Glutamatergic neuron (in vitro differentiated cells): ENCODE measurements at places on chromosomes 7 and 10. TPM values are rescaled to one million over a fixed set of nuclear protein-coding genes. Genes with fewer than 3 reads are reported as not detected.
A peak's percentile ranks its signal among the peaks of the same experiment; 100 is the strongest.

- H3K4me1 ChIP-seq = no peaks in the 10 kb centered on the region
- no peak overlapping the region for H3K4me3 ChIP-seq
- no peak overlapping the region for H3K27ac ChIP-seq
- peaks cover 3% of the 10 kb centered on the region for H3K27me3 ChIP-seq
- no peak for DNase-seq
Observed at GRCh38 chr10:943334-944033, 12.0 kb upstream of the LARP4B start.

- H3K27ac ChIP-seq = no peak overlapping the region
- H3K27me3 ChIP-seq = peaks cover 4% of the 10 kb centered on the region
- peaks cover 2% of the 10 kb centered on the region for H3K4me1 ChIP-seq
- DNase-seq = no peak
Observed at GRCh38 chr10:70564901-70565351, 37.6 kb downstream of the PRF1 start.

GRCh38 chr7:48875045-48875916 lies 49.1 kb upstream of the CDC14C start:
- H3K4me1 ChIP-seq = no peaks in the 10 kb centered on the region
- no peaks in the 10 kb centered on the region for H3K36me3 ChIP-seq
- no peak overlapping the region for H3K4me3 ChIP-seq

- H3K36me3 ChIP-seq = no peaks in the 10 kb centered on the region
- H3K27ac ChIP-seq = no peak overlapping the region
- peaks cover 4% of the 10 kb centered on the region for H3K27me3 ChIP-seq
- no peak overlapping the region for H3K4me3 ChIP-seq
- peaks cover 25% of the 10 kb centered on the region for H3K4me1 ChIP-seq
Observed at GRCh38 chr7:29459589-29459988, 104.0 kb upstream of the PRR15 start.

- peaks cover 25% of the 10 kb centered on the region for H3K27me3 ChIP-seq
- no peaks in the 10 kb centered on the region for H3K36me3 ChIP-seq
- peak overlapping the region; percentile 22 for H3K27ac ChIP-seq
- H3K4me1 ChIP-seq = peaks cover 10% of the 10 kb centered on the region
Observed at GRCh38 chr7:5420881-5421713, 2.5 kb downstream of the TNRC18 start.

GRCh38 chr7:155497149-155497901 lies 39.4 kb downstream of the EN2 start:
- no peak overlapping the region for H3K27ac ChIP-seq
- DNase-seq = no peak
- no peaks in the 10 kb centered on the region for H3K36me3 ChIP-seq
- no peaks in the 10 kb centered on the region for H3K4me1 ChIP-seq

DNA sequence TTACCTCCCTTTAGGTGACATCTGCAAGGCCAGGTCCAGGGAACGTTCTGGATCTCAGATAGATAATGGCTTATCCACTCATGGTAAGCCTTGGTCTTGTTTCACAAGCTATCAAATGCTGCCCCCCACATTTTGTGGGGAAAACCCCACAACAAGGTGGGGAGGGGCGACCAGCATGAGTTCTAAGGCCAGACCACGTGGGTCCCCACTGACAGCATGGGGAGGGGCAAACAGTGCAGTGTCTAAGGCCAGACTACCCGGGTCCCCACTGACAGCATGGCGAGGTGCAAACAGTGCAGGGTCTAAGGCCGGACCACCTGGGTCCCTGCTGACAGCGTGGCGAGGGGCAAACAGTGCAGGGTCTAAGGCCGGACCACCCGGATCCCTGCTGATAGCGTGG lies 102.8 kb downstream of the DIP2C start:
- H3K27me3 ChIP-seq = peaks cover 6% of the 10 kb centered on the region
- DNase-seq = no peak
- H3K4me3 ChIP-seq = no peak overlapping the region
- peaks cover 43% of the 10 kb centered on the region for H3K4me1 ChIP-seq
- H3K36me3 ChIP-seq = peaks cover 4% of the 10 kb centered on the region

- no peak for DNase-seq
- H3K4me1 ChIP-seq = no peaks in the 10 kb centered on the region
- no peaks in the 10 kb centered on the region for H3K27me3 ChIP-seq
- no peaks in the 10 kb centered on the region for H3K36me3 ChIP-seq
- H3K4me3 ChIP-seq = no peak overlapping the region
Observed at GRCh38 chr7:49714182-49714581, 59.3 kb upstream of the VWC2 start.

DNA sequence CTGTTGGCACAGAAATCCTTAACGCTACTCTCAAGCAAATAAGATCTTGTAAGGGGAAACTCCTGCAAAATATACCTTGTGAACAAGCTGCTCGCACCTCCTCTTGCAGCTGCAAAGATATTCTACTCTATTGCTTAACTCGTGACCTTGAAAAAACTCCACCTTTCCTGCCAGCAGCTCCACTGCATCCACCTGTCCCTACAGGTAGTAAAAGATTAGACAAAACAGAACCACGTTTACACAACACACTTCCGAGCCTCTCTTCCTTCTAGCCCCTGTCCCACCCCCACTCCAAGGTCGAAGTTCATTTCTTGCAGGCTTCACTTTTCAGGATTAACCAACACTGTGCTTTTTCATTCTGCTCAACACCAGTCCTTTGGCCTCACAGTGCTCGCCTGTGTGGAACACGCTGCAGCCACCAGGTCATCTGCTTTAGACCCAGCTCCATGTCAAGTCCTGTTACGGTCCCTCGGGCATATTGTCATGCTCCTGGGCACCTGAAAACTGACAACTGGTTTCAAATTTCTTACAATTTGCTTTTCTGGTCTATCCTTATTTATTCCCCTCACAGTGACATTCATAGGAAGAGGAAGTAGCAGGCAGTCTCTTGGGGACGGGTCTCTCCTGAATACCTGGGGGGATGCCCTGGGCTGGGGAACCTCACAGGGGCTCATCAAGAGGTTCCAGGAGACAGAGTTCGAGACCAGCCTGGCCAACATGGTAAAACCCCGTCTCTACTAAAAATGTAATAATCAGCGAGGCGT lies 165.8 kb upstream of the KLF14 start:
- H3K4me3 ChIP-seq = no peak overlapping the region
- no peak overlapping the region for H3K27ac ChIP-seq
- peaks cover 7% of the 10 kb centered on the region for H3K36me3 ChIP-seq
- H3K27me3 ChIP-seq = peaks cover 6% of the 10 kb centered on the region

DNA sequence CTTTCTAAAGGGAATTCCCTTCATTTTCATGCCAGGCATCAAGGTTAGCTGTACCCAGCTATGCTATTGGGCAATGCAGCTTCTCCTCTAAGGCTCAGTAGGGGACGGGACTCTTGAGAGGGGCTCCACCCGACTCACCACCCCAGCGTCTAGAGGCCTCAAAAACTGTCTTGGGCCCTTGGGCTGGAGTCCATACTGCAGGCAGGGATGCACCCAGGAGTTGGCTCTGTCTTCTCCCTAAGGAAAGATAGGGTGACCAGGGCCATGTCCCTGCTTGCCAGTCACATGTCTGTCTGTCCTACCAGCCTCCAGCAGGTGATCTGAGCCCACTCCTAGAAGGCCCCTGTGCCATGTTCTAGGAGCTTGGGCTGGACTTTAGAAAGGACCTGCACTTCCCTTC lies 1.2 kb downstream of the OPN4 start:
- no peak overlapping the region for H3K4me3 ChIP-seq
- no peaks in the 10 kb centered on the region for H3K36me3 ChIP-seq
- H3K27me3 ChIP-seq = peaks cover 2% of the 10 kb centered on the region
- H3K27ac ChIP-seq = no peak overlapping the region
- no peak for DNase-seq

- peaks cover 11% of the 10 kb centered on the region for H3K27me3 ChIP-seq
- peaks cover 18% of the 10 kb centered on the region for H3K4me1 ChIP-seq
- H3K27ac ChIP-seq = no peak overlapping the region
- no peaks in the 10 kb centered on the region for H3K36me3 ChIP-seq
Observed at GRCh38 chr7:73980206-73980605, 47.8 kb upstream of the ELN start.

GRCh38 chr7:77778535-77778934 lies 19.7 kb downstream of the TMEM60 start:
- H3K36me3 ChIP-seq = no peaks in the 10 kb centered on the region
- DNase-seq = no peak
- H3K27ac ChIP-seq = no peak overlapping the region
- no peak overlapping the region for H3K4me3 ChIP-seq

DNA sequence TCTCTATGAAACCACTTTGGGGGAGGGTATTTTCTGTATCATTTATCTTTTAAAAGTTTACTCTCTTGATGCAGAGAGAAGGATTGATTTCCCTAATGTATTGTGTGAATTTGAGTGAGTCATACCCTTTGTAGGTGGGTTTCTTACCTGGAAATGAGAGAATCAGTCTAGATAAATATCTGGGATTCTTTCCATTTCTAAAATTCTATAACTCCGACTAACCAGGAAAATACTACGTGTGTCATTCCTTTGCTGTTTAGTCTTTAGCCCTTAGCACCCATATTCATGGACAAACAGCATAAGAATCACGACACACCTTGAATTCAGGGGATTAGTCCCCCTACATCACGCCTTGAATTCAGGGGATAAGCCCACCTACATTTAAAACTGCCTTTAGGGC lies 139.1 kb downstream of the GATA3 start:
- no peak overlapping the region for H3K4me3 ChIP-seq
- H3K27me3 ChIP-seq = no peaks in the 10 kb centered on the region
- H3K36me3 ChIP-seq = no peaks in the 10 kb centered on the region
- H3K27ac ChIP-seq = no peak overlapping the region
- no peak for DNase-seq
- H3K4me1 ChIP-seq = peaks cover 6% of the 10 kb centered on the region

DNA sequence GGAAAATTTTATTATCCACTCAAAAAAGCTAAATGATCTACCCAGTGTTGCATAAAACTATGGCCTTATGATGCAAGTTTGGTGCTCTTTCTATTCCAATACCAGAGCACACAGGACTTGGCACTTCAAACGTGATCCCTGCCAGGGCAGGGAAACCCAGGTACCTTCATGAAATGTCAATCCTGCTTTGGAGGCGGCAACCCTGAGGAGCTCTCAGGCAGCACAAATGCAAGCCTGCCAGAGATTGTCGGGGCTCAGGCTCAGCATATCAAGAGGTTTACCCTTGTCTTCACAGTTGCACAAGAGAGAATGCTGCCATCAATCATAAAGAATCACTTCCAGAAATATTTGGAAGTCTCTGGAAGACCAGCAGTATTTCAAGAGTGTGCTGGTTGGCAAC lies 151.5 kb downstream of the GLI3 start:
- peaks cover 2% of the 10 kb centered on the region for H3K27me3 ChIP-seq
- peaks cover 3% of the 10 kb centered on the region for H3K4me1 ChIP-seq

GRCh38 chr7:157668221-157668883 lies 331.5 kb downstream of the DNAJB6 start:
- H3K27ac ChIP-seq = no peak overlapping the region
- peaks cover 5% of the 10 kb centered on the region for H3K27me3 ChIP-seq
- H3K36me3 ChIP-seq = no peaks in the 10 kb centered on the region
- H3K4me1 ChIP-seq = peaks cover 6% of the 10 kb centered on the region
- DNase-seq = no peak

DNA sequence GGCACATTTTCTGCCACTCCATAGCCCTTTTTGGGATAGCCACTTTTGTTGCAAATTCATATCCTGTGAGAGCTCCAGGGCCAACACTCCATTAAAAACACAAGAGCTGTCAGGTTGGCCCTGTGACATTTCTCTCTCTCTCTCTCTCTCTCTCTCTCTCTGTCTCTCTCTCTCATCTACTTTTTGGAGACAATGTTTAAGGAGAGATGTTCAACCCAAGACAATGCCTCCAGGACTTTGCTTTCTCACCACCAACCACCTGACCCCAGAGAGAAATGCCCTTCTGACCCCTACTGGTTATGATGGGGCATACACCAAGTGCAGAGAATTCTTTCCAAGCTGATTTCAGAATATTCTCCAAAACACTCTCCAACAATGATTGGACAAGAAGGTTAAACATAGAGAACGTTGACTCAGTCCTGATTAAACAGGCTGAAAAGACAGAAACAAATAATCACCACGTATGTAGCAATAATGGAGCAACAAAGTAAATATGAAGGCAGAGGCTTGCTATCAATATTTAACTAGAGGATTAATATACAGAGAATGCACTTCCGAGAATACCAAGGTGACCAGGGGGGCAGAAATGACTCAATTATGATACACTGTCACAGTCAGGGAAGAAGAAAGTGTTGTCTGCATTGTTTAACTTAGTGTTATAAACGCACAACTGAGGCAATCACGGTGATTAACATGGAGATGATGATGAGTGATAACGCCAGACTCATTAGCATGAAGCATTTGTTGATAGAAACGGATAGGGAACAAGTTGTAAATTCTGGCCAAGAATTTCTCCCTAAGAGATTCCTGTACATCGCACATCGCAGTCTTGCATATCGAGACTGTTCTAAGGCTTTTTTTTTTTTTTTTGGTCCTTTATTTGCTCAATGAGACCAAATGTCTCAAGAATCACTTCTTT lies 178.5 kb downstream of the NRP1 start:
- no peak overlapping the region for H3K27ac ChIP-seq
- H3K4me1 ChIP-seq = peaks cover 21% of the 10 kb centered on the region
- no peaks in the 10 kb centered on the region for H3K36me3 ChIP-seq
- H3K27me3 ChIP-seq = peaks cover 2% of the 10 kb centered on the region
- DNase-seq = no peak

GRCh38 chr7:100342765-100343164 lies 15.2 kb upstream of the PILRB start:
- H3K27me3 ChIP-seq = no peaks in the 10 kb centered on the region
- no peak overlapping the region for H3K4me3 ChIP-seq
- no peak overlapping the region for H3K27ac ChIP-seq
- no peak for DNase-seq

- peaks cover 20% of the 10 kb centered on the region for H3K4me1 ChIP-seq
- H3K27ac ChIP-seq = no peak overlapping the region
- H3K36me3 ChIP-seq = no peaks in the 10 kb centered on the region
- no peak for DNase-seq
Observed at GRCh38 chr7:8440670-8441069, 7.3 kb downstream of the NXPH1 start.

DNA sequence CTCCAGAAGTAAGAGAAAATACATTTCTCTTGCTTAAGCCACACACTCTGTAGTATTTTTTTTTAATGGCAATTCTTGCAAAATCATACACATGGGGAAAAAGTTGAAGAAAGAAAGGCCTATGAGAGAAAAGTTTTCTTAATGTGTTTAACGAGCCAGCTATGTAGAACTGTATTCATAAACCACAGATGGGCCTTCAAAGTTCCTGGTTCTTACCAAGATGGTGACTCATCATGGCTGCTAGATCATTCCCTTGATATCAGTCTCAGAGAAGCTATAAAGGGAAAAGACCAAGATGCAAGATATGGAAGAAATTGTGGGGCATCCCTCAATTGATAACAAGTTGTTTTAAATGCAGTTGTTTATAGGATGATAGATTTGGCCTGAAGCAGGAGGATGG lies 992.7 kb upstream of the MBL2 start:
- H3K27ac ChIP-seq = no peak overlapping the region
- no peaks in the 10 kb centered on the region for H3K27me3 ChIP-seq
- no peaks in the 10 kb centered on the region for H3K4me1 ChIP-seq

- DNase-seq = no peak
- peaks cover 31% of the 10 kb centered on the region for H3K4me1 ChIP-seq
- H3K27ac ChIP-seq = peak overlapping the region; percentile 59
- peak overlapping the region; percentile 60 for H3K4me3 ChIP-seq
Observed at GRCh38 chr7:149022756-149023360, 5.4 kb downstream of the PDIA4 start.

Gene CALD1
- total RNA-seq = 61.8 TPM

Gene PDE6C
- total RNA-seq = not detected

Gene AZGP1
- 0.44 TPM for total RNA-seq

Gene OR2A1
- not detected for total RNA-seq

Gene PRF1
- total RNA-seq = 2.6 TPM
